Tibial nerve (tissue), 4 donors: ENCODE measurements at places on chromosomes 7 and 10.

GRCh38 chr7:20440472-20441105 is 109.9 kb downstream of the ITGB8 start:
- DNase-seq = no peak

DNA sequence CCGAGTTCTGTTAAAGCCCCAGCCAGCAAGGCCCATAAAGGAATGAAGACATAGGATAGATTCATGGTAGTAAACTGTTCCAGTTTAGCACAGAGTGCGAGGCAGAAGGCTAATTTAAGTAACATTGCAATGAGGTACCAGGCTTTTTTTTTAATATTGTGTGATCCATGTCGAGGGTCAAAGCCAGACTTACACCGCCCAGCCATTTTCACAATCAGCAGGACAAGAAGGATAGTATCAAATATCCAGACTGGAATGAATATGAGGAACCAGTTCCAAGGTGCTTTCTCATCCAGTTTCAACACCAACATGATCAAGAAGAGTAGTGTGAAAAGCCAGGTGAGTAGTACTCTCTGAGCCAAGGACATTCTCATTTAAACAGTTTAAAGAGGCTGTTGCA is 4.2 kb downstream of the TMEM60 start:
- no peak for DNase-seq

DNA sequence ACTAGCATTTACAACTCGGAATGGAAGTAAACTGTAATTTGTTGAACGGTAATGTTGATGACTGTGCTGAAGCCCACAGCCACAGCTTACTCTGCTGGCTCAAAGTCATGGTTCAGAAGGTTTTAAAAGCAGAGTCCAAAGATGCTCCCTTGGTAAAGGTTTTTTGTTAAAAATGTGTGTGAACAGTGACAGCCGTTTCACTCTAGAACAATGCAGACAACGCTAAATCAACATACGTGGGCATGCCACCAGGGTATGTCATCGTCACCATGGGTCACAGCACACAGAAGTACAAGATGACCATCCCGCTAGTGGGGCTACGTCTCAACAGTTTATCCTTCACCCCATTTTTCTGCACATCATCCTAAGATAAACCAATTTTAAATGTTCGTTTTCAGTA is 106.5 kb upstream of the LANCL2 start:
- DNase-seq = no peak

DNA sequence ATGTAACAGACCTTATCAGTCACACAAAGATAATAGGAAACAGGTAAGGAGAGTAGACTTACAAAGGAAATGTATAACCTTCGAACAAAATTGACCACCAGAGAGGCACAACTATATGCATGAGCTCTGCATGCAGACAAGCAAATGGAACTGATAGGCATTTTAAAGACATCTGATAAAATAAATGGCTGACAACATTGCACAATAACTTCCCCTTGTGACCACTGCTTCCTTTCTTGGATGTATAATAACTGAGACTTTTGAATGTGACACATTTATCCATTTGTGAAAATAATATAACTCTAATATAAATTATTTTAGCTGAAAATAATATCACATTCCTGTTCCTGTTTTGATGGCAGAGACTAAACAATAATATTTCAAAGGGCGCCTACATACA is 654.2 kb upstream of the STEAP1 start:
- DNase-seq = no peak

- DNase-seq = no peak
Measured at GRCh38 chr10:113005380-113005779, 55.3 kb downstream of the TCF7L2 start.

DNA sequence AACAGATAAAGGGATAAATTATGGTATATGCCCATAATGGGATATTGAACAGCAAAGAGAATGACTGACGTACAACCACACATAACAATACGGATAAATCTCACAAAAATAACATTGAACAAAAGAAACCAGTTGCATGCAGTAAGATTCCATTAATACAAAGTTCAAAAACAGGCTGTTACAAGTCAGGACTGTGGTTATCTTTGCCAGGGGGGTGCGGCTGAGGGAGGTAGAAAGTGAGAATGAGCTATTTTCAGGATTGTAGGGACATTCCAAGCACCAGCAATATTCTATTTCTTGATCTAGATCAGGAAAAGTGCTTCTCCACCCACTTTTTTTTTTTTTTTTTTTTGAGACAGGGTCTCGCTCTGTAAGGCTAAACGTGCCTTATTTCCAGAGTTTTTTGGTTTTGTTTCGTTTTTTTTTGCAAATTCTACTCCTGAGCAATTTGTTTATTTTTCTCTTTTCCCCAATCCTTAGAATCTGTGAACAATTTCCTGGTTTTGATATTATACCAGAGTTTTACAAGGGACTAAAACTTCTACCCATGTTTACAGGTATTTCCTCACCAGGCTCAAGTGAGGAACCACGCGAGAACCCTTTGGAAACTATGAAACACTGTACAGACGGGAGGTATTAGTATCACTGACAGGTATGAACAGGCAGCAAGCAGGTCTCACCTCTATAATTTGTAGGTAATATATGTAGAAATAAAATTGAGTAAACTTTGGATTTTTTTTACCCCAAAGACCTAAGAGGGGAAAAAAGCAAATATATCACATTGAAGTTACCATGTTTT is 9.9 kb downstream of the SMURF1 start:
- DNase-seq = no peak

GRCh38 chr10:34135515-34135914 is 679.6 kb downstream of the PARD3 start:
- no peak for DNase-seq
